Esophagus muscularis mucosa (tissue), 4 donors: ENCODE measurements at places on chromosomes 12 and 14. TPM values are rescaled to one million over a fixed set of nuclear protein-coding genes. Genes with fewer than 3 reads are reported as not detected.

DNA sequence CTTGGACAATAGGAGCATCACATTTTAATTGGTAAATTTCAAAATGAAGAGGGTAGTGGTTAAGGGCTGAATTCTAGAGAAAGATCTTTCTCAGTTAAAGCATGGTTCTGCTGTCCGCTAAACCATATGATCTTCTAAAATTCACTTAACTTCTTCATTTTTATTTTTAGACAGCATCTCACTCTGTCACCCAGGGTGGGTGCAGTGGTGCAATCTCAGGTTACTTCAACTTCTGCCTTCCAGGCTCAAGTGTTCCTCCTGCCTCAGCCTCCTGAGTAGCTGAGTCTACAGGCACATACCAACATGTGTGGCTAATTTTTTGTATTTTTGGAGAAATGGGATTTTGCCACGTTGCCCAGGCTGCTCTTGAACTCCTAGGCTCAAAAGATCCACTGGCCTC, 226.7 kb upstream of the ABCD2 start:
- no peaks in the 10 kb centered on the region for H3K4me1 ChIP-seq
- no peak overlapping the region for H3K4me3 ChIP-seq
- no peak for DNase-seq
- H3K27me3 ChIP-seq = no peaks in the 10 kb centered on the region
- H3K36me3 ChIP-seq = no peaks in the 10 kb centered on the region

GRCh38 chr12:54220092-54220557, 31.3 kb upstream of the SMUG1 start:
- H3K36me3 ChIP-seq = no peaks in the 10 kb centered on the region
- no peak overlapping the region for H3K27ac ChIP-seq
- H3K4me3 ChIP-seq = no peak overlapping the region
- H3K27me3 ChIP-seq = peaks cover 17% of the 10 kb centered on the region

Gene SLC35F4
- total RNA-seq = not detected

Gene PLCZ1
- not detected for total RNA-seq

- no peak overlapping the region for H3K27ac ChIP-seq
- H3K4me1 ChIP-seq = peaks cover 13% of the 10 kb centered on the region
- no peaks in the 10 kb centered on the region for H3K36me3 ChIP-seq
- H3K4me3 ChIP-seq = no peak overlapping the region
These were observed 209.8 kb downstream of the SPTSSA start for GRCh38 chr14:34252227-34252626.

Gene SSPN
- total RNA-seq = 67.8 TPM

DNA sequence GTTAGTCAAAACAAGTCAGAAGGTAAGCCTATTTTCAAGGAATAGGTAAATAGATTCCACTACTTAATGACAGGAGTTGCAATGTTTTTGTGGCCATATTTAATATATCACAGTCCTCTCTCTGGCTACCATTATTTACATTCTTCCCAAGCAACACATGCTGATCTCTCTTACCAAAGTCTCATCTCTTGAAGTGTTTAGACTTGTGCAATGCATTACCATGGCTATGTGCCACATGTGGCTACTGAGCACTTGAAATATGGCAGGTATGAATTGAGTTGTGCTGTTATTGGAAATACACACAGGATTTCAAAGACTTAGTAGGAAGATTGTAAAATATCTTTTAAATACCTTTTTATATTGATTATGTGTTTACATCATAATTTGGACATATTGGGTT, 262.4 kb upstream of the PDE3A start:
- H3K4me1 ChIP-seq = peaks cover 16% of the 10 kb centered on the region
- no peaks in the 10 kb centered on the region for H3K27me3 ChIP-seq
- H3K27ac ChIP-seq = no peak overlapping the region
- no peaks in the 10 kb centered on the region for H3K36me3 ChIP-seq
- no peak for DNase-seq

GRCh38 chr14:88248606-88249005, 74.5 kb downstream of the KCNK10 start:
- no peak overlapping the region for H3K4me3 ChIP-seq
- no peak overlapping the region for H3K27ac ChIP-seq
- H3K4me1 ChIP-seq = no peaks in the 10 kb centered on the region
- H3K27me3 ChIP-seq = no peaks in the 10 kb centered on the region
- no peak for DNase-seq

Gene CLEC4C
- total RNA-seq = not detected

GRCh38 chr12:119838826-119839600, 38.1 kb downstream of the CIT start:
- no peaks in the 10 kb centered on the region for H3K4me1 ChIP-seq
- no peak overlapping the region for H3K4me3 ChIP-seq
- no peak for DNase-seq
- H3K36me3 ChIP-seq = no peaks in the 10 kb centered on the region
- no peaks in the 10 kb centered on the region for H3K27me3 ChIP-seq

DNA sequence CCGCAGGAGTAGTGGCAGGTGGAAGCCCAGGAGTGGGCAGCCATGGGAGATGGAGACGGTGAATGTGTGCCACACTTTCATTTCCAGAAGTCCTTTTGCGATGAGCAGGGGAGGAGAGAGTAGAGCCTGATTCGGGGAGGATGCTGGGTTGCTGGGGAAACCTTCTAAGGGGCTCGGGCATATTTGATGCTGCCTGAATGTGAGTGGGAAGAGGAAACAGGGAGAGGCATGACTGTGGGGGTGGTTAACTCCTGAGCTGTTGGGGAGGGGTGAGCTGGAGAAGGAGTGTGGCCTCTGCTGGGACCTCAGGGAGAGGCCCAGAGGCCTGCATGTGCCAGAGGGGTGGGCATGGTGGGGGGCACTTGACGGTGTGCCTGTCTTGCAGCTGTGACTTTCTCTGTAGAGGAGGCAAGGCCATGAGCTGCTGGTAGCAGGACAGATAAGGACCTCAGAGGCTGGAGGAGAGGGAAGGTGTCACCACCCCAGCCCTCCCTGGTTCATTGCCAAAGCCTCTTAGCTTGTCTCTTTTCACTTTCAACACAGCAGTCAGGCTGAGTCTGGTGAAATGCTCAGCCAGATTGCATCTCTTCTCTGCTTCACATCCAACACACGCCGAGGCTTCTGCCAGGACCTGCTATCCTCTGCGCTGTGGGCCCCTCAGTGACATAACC, 11.4 kb downstream of the GLT1D1 start:
- no peak for DNase-seq
- H3K27ac ChIP-seq = no peak overlapping the region
- no peaks in the 10 kb centered on the region for H3K36me3 ChIP-seq
- H3K4me3 ChIP-seq = no peak overlapping the region
- H3K4me1 ChIP-seq = no peaks in the 10 kb centered on the region

DNA sequence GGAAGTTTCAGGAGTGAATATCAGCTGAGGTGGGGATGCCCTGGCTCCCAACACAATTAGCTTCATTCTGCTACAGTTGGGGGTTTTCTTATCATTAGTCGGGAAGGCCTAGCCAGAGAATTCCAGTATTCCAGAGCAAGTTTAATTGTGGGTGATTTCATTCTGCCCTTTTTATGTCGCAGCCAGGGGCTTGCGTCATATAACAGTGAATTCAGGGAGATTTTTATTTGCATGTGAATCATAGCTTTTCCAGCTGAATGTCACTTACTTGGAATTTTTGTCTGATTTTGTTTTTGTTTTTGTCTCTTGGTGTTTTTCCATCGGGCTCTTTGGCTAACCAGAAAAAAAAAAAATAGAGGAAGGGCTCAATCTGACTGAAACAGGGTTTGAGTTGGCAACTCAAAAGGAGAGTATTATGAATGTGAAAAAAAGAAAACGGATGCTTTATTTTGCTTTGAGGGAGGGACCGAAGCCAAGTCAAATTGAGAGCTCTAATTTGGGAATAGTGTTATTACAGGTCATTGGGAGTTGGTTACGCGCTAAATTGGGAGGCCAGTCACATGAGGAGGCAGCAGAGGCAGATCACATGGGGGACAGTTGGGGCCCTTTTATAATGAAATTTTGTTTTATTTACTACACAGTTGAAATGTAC, 119.4 kb downstream of the SAMD4A start:
- H3K27me3 ChIP-seq = no peaks in the 10 kb centered on the region
- H3K36me3 ChIP-seq = no peaks in the 10 kb centered on the region
- no peak for DNase-seq
- H3K4me1 ChIP-seq = peaks cover 83% of the 10 kb centered on the region
- H3K27ac ChIP-seq = peak overlapping the region; percentile 80

Gene EMP1
- total RNA-seq = 42.8 TPM

- H3K4me3 ChIP-seq = no peak overlapping the region
- no peaks in the 10 kb centered on the region for H3K27me3 ChIP-seq
- peaks cover 13% of the 10 kb centered on the region for H3K4me1 ChIP-seq
- no peak overlapping the region for H3K27ac ChIP-seq
- DNase-seq = no peak
These were observed 150.1 kb downstream of the TSPAN9 start for GRCh38 chr12:3227076-3227975.

DNA sequence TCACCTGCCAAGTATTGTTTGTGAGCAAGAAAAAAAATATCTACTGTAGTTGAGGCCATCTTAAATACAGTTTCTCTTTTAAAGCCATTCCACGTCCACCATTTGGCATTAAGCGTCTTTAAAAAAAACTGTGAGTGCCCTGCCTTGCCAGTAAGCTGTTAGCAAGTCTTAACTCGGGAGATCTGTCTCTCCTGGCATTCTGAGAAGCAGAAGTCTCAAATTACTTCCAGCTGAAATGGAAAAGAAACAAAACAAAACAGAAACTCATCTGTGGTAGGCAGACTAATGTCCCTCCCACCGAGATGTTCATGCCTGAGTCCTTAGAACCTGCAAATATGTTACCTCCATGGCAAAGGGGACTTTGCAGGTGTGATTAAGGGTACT, 126.2 kb downstream of the CRADD start:
- H3K4me1 ChIP-seq = peaks cover 20% of the 10 kb centered on the region
- no peak for DNase-seq
- peak overlapping the region; percentile 80 for H3K27ac ChIP-seq
- no peaks in the 10 kb centered on the region for H3K27me3 ChIP-seq
- no peak overlapping the region for H3K4me3 ChIP-seq
- no peaks in the 10 kb centered on the region for H3K36me3 ChIP-seq

Gene CMKLR1
- total RNA-seq = 10.2 TPM

GRCh38 chr12:47636908-47637780, 68.7 kb downstream of the RPAP3 start:
- no peaks in the 10 kb centered on the region for H3K36me3 ChIP-seq
- no peak overlapping the region for H3K27ac ChIP-seq
- no peak for DNase-seq
- no peaks in the 10 kb centered on the region for H3K4me1 ChIP-seq
- H3K27me3 ChIP-seq = no peaks in the 10 kb centered on the region

DNA sequence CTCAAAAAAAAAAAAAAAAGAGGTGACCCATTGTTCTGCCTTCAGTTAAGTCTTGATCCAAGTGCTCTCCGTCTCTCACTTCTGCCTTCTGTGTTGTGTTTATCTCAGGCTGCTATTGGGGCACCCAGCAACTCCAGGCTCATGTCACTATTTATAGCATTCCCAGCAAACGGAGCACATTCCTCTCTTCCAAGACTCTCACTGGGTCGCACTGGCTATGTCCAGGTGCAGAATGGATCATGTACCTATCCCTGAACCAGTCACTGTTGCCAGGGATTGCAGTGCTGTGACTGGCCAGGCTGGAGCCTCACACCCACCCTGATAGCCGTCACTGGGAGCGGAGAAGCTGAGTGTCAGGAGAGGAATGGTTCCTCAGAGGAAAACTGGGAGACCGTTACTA, 31.2 kb downstream of the RHOF start:
- no peak for DNase-seq
- H3K27ac ChIP-seq = peak overlapping the region; percentile 68
- no peak overlapping the region for H3K4me3 ChIP-seq
- H3K4me1 ChIP-seq = peaks cover 44% of the 10 kb centered on the region
- peaks cover 8% of the 10 kb centered on the region for H3K36me3 ChIP-seq
- H3K27me3 ChIP-seq = no peaks in the 10 kb centered on the region

DNA sequence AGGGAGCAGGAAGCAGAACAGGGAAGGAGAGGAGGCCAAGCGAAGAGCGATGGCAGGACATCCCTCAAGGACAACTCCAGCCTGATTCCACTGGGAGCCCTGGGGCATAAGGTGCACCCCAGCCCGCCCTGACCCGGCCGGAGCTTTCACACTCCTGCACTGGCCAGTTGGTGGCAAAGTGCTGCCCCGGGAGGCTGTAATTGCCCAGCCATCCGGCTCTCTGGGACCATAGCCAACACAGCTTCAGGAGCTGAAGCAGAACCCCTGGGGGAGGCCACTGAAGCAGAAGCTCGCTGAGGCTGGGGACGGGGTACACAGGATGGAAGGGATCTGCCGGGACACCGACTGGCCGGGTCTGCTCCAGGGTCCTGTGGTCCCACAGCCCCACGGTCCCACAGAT, 41.9 kb upstream of the BEGAIN start:
- H3K27ac ChIP-seq = no peak overlapping the region
- no peaks in the 10 kb centered on the region for H3K4me1 ChIP-seq
- no peaks in the 10 kb centered on the region for H3K27me3 ChIP-seq
- DNase-seq = no peak
- H3K4me3 ChIP-seq = no peak overlapping the region
- H3K36me3 ChIP-seq = no peaks in the 10 kb centered on the region

DNA sequence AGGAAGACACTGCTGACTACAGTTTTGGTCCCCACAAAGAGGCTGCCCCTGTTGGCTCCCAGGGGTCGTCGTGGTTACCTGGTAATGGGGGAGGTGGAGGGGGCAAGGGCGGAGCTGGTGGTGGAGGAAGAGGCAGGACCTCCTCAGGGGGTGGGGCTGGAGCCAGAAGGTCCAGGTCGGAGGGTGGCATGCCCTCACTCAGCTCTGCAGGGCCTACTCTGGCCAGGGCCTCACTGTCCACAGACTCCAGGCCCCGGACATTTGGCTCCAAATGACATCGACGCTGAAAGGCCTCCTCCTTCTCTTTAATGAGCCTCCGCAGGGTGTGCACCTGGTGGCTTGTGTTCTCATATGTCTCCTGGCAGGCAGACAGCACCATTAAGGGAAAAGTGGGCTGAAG, 28.5 kb downstream of the PRPF40B start:
- no peaks in the 10 kb centered on the region for H3K27me3 ChIP-seq
- peaks cover 21% of the 10 kb centered on the region for H3K4me1 ChIP-seq
- H3K4me3 ChIP-seq = no peak overlapping the region
- peaks cover 71% of the 10 kb centered on the region for H3K36me3 ChIP-seq

DNA sequence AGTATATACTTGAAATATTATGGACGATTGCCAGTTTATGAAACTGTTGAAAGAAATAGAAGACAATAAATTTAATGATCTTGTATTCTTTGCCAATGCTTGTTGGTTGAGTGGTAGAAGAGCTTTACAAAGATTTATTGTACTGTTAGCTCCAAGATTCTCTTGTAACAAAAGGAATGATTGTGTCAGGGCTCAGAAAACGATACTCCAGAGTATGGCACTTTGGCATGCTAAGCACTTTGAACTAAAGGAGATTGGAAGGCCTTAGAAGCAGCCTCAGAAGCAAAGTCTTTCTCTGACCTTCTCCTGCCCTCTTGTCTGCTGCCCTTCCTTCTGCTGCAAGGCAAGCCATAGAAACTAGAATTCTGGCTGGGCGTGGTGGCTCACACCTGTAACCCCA, 4.2 kb upstream of the NGDN start:
- DNase-seq = no peak
- H3K4me1 ChIP-seq = peaks cover 4% of the 10 kb centered on the region
- H3K36me3 ChIP-seq = no peaks in the 10 kb centered on the region

Gene ZDHHC22
- not detected for total RNA-seq

- no peaks in the 10 kb centered on the region for H3K27me3 ChIP-seq
- no peak for DNase-seq
- H3K4me1 ChIP-seq = no peaks in the 10 kb centered on the region
- H3K36me3 ChIP-seq = no peaks in the 10 kb centered on the region
These were observed 89.6 kb downstream of the ARF6 start for GRCh38 chr14:49982501-49982951.
